Fibroblast of skin of right biceps (primary cell): ENCODE measurements at places on chromosomes 7 and 10.

- peak; percentile 14 for DNase-seq
These were observed 91.5 kb downstream of the ABCA13 start for GRCh38 chr7:48262606-48263310.

- DNase-seq, result no peak
These were observed 99.0 kb downstream of the UBE2H start for GRCh38 chr7:129853661-129854268.

GRCh38 chr10:124153023-124153826 lies 59.8 kb upstream of the CHST15 start:
- DNase-seq, result peak; percentile 86

GRCh38 chr7:98126311-98127142 lies 19.9 kb downstream of the LMTK2 start:
- DNase-seq, result peak; percentile 49
